ENCODE measurements at places on chromosomes 12 and 14. TPM values are rescaled to one million over a fixed set of nuclear protein-coding genes. Genes with fewer than 3 reads are reported as not detected.

CCDC92 gene
- total RNA-seq: 5.1 TPM

DNA sequence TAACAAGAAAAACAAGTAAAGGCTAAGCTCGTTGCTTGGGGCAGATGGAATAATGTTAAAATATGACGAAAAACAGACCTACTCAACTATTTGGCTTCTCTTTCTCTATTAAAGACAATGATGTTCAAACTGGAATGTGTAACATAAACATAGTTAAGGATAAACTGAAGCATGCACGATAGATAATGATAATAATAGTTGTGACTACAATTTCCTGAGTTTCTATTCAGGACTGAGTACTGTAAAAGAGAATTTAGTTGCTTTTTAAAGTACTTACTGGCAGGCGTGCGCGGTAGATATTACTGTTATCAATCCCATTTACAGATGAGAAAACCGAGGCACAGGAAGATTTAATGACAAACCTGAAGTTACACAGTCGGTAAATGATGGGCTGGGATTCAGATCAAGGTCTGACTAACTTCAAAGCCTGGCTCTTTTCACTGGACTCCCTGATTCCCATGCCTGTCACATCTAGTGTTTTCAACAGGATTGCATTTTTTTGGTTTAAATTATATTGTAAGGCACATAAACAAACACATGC is 103.0 kb downstream of the CRADD start:
- no peak for DNase-seq

DNA sequence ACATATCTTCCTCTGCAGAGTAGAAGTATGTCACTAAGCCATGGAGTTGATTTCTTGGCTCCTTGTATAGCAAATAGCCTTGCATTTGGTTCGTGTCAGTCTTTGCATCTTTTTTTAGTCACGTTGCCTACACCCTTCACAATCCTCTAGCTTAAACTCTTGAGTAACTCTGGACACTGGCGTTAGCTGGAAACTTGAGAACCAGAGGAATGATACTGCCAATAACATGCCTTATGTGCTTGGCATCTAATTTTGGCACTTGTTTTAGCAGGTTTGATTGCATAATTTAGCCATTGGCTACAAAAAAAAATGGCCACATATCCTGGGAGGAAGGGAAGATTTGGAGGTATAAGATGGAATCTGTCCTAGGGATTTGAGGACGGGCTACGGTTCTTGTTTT is 136.2 kb downstream of the ETV6 start:
- DNase-seq: no peak

DNA sequence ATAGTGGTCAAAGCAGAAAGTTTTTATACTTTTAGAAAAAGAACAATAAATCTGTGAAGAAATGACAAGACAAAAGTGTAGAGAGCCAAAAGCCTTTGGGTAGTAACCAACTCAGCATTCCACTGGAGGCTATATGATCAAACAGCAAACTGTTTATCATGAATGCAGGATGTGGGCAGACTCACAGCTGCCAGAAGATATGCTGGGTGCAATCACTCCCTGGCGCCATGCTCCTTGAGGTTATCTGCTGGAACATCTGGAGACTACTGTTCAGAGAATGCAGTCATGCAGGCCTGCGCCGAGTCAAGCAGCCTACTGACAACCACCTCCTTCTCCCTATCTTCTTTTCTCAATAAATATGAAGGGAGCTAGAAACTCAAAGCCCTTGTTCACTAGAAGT is 49.0 kb upstream of the SLC8A3 start:
- no peak for DNase-seq

ANO2 gene
- 12.7 TPM for total RNA-seq

DNA sequence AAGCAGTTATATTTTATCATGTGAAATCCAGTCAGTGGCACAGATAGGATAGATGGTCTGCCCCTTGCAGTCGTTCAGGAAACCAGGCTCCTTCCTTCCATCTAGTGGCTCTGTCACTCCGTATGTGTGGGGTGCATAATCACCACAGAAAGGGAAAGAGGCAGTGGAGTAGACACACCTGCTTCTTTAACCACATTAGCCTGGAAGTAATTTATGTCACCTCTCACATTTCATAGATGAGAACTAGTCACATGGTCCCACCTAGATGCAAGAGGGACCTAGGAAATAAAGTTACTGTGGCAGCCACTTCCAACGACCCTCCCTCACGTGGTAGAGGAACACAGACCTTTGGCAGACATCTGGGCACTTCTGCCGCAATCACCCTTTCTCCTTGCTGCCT is 14.2 kb upstream of the RNU6-8 start:
- DNase-seq: no peak

CCDC175 gene
- not detected for total RNA-seq

ADAM20 gene
- 0.26 TPM for total RNA-seq

- DNase-seq: no peak
These were observed 43.1 kb upstream of the A2ML1 start for GRCh38 chr12:8779281-8779680.

- DNase-seq: no peak
These were observed 46.9 kb downstream of the KLHL28 start for GRCh38 chr14:44914849-44915248.

OTX2 gene
- not detected for total RNA-seq

All from pulmonary artery endothelial cell (primary cell).